T47D (cell line): ENCODE measurements at places on chromosomes 3 and 15.

- DNase-seq = no peak
Observed at GRCh38 chr3:43843386-43843785, 152.6 kb downstream of the ABHD5 start.

GRCh38 chr3:8509961-8510360 is 8.3 kb downstream of the LMCD1 start:
- no peak for DNase-seq

DNA sequence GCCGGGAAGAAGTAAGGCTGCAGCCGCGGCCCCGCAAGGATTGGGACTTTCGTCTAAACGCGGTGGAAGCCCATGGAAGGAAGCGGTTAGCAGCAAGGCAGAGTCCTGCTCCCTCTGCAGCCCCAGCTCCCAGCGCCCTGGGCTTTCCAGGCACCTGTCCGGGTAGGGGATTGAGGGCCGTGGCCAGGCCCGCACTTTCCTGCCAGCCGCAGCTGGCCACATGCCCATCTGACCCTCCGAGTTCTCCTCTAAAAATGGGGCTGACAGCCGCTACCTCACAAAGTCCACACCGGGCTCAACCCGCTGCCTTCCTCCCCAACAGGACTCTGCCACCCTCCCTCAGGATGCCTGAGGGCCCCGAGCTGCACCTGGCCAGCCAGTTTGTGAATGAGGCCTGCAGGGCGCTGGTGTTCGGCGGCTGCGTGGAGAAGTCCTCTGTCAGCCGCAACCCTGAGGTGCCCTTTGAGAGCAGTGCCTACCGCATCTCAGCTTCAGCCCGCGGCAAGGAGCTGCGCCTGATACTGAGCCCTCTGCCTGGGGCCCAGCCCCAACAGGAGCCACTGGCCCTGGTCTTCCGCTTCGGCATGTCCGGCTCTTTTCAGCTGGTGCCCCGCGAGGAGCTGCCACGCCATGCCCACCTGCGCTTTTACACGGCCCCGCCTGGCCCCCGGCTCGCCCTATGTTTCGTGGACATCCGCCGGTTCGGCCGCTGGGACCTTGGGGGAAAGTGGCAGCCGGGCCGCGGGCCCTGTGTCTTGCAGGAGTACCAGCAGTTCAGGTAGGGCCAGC is 1.9 kb downstream of the NEIL1 start:
- peak; percentile 67 for DNase-seq

DNA sequence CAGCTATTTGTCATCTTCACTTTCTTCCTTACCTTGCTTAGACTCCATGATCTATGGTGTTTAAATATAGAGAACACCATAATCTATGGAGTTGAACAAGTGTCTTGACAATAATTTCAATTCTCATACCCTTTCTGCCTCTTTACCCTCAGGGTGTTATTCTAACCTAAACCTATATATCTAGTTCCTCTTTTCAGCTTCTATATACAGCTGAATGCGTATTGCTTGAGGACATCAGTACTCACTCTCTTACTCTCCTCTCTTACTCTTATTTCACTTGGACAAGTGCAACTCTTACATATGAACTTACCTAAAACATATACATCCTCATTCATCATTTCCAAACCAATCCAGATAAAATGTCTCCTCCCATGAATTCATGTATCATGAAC is 187.1 kb downstream of the RAP2B start:
- no peak for DNase-seq

DNA sequence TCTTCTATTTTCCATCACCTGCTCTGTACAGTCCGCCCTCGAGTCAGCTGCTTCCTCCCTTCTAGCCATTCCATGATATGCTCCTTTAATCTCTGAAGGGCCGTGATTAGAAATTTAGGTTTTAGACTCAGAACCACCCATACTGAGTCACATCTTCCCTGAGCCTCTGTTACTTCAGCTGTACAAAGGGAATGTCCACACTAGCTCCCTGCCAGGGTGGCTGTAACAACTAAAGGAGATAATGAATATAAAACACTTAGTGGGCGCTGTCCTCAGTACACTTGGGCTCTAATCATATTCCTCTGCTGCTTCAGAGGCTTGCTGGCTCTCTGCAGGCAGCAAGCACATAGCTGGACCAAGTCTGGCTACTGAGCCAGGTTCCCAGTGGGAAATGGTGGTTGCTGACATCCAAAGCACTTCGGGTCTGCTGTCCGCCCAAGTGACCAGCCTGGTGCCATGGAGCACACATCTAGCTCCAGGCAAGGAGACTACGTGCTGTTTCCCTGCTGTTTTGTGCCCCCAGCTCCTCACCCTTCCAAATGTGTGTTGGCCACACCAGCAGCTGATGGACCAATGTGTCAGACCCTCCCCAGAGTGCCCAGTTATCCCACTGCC is 901 bp upstream of the CHST14 start:
- no peak for DNase-seq

DNA sequence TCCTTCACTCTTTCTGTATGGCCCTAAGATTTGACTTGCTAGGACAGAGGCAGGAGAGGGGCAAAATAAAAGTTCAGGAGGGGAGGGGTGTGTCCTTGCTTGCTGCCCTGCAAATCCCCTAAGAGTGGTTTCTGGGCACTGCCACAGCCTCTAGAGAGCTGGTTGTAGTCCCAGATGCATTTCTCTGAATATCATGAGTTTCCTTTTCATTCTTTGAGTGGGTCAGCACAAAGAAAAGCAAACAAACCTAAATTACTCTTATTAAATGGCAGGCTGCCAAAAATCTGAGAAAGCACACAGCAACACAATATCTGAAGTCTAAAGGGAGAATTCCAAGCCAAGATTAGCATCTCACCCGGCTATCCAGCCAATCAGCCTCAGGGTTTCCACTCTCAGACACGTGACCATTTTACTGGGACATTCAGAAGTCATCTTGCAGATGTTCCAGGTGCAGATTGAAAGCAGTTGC is 919.3 kb downstream of the TUSC7 start:
- peak; percentile 54 for DNase-seq

DNA sequence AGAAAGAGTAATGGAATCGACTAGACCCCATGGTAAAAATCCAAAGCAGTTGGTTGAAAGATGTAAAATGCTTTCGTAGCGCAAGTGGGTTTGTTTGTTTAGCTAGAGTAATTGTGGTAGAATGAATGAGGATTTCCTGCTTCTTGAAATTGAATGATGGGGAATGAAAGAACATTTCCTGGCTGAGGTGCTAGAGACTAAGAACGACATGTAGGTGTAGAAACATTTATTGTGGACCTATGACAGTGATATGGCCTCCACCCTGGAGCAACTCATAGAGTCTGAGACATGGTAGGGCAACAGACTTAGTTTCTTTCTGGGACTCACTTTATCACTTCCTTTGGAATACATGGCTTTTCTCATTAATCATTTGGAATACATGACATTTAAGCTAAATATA is 467.6 kb upstream of the CFAP20DC start:
- DNase-seq = no peak

DNA sequence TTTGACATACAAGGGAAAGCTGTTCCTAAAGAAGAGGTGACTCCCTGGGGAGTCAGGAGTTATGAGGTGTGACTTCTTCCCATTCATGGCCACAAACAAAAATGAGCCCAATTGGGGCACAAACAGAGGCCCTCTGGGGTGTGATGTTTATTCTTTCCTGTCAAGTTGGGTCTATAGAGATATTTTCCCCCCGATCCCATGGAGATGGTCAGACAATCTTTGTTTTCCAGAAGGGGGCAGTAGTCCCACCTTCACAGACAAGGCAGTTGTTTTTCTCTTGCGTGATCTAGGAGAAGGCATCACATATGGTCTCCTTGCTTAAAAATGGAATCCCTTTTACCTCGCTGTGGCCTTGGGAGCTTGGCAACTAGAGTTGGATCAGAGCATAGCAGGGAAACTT is 110.3 kb downstream of the MFSD1 start:
- DNase-seq = no peak

- DNase-seq = no peak
Observed at GRCh38 chr3:99482191-99482590, 156.2 kb upstream of the COL8A1 start.

GRCh38 chr3:61343543-61343942 is 92.3 kb upstream of the FHIT start:
- DNase-seq = no peak

GRCh38 chr3:127694467-127695215 is 21.9 kb downstream of the ABTB1 start:
- peak; percentile 86 for DNase-seq

GRCh38 chr15:90190606-90191343 is 10.4 kb upstream of the SEMA4B start:
- DNase-seq = no peak

DNA sequence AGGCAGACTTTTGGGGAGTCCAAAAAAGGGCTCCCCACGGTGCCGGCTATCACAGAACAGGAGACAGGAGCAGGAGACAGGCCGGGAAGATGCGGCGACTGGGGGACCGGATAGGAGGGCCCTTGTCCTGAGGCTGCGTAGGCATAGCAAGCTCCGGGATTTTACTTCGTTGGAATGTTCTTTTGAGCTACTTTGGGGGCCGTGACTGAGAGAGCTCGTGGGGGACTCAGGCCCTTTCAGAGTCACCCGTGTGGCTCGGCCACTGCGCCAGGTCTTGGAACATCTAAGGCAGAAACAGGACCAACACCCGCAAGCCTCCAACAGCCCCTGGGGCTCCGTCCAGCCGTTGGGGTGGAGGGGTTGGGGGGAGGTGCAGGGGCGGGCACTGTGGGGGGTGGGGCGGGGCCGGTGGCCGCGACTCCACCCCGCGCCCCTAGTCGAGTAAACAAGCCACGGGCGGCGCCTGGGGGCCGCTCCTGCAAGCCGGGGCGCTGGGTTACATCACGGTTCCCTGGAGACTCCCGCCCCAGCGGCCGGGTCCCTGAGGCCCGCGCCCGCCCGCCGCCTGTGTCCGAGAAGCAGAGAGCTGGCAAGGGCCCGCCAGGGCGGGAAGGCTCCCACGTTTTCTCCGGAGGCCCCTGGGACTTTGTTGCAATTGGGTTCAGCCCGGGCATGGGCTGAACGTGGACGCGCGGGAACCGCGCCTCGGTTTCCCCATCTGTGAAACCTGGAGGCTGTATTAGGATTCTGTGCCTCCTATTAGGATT is 23.3 kb upstream of the C15orf39 start:
- peak; percentile 41 for DNase-seq

DNA sequence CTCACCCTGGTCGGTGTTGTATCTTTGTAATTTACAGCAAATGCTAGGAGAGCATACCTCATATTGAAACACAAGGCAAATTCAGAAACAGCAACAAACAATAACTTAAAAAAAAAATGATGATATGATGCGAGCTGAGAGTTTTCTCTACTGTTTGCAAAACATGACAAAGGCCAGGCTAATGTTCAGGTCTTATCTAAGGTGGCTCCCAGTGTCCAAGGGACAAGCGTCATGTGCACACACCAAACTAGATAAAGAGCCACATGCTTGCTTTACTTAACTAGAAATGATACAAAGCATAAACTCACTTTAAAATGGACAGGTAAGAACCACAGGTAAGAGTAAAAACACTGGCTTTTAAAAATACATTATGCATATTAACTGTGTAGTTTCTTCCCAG is 375.9 kb downstream of the FOXP1 start:
- DNase-seq = no peak

DNA sequence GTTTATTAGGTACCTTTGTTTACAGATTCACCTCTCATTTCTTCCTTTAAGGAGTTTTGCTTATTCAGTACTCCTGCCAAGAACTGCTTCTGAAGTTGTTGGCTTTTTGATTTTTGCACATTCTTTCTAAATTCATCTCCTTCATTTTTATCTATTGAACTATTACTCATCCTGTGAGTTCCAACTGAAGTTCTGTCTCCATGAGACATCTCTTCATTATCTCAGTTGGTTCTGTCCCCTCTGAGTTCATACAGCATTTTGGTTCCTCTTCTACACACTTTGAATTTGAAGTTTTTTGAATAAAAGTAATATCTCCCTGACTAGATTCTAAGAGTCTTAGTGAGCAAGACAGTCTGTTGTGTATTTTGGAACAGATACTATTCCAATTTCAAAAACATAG is 299.7 kb downstream of the OTOL1 start:
- no peak for DNase-seq

DNA sequence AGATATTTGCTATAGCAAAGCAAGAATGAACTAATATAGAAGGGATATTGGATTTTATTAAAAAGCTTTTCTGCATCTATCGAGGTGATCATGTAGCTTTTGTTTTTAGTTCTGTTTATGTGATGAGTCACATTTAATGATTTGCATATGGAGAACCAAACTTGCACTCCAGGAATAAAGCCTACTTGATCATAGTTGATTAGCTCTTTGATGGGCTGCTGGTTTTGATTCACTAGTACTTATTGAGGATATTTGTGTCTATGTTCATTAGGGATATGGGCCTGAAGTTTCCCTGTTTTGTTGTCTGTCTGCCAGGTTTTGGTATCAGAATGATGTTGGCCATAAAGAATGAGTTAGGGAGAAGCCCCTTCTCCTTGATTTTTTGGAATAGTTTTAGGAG is 310.7 kb downstream of the ARPP21 start:
- DNase-seq = no peak

DNA sequence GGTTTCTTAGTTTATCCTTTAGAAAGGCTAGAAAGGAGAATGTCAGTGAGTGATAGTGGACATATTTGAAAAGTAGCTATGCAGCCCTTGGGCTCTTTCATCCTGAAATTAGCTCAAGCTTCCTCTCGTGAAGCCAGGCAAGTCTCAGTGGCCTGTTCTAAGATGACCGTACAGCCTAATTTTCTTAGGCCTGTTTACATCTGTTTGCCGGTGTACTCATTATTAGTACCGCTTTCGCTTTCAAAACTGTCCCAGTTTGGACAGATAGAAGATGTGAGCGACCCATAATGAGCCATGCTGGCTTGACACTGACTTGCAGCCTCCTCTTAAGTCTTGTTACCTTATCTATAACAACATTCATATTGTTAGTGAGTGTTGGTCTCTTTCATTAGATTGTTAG is 5.7 kb upstream of the ARL14 start:
- no peak for DNase-seq

GRCh38 chr3:50792568-50792967 is 117.8 kb downstream of the DOCK3 start:
- DNase-seq = no peak

DNA sequence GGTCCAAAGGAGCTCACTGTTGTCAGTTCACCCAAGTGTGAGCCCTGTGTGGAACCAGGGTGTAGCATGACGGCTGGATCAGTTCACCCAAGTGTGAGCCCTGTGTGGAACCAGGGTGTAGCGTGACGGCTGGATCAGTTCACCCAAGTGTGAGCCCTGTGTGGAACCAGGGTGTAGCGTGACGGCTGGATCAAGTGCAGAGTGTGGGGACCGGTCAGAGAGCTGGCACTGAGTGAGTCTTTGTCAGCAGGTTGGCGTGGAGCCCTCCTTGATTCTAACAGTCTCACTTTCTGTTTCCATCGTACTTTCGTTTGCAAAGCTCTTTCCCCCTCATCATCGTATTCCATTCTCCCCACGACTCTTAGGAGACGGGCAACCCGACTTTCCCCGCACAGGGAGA is 57.9 kb upstream of the DLG1 start:
- no peak for DNase-seq
